Endodermal cell (in vitro differentiated cells): ENCODE measurements at places on chromosomes 11 and 22. TPM values are rescaled to one million over a fixed set of nuclear protein-coding genes. Genes with fewer than 3 reads are reported as not detected.

DNA sequence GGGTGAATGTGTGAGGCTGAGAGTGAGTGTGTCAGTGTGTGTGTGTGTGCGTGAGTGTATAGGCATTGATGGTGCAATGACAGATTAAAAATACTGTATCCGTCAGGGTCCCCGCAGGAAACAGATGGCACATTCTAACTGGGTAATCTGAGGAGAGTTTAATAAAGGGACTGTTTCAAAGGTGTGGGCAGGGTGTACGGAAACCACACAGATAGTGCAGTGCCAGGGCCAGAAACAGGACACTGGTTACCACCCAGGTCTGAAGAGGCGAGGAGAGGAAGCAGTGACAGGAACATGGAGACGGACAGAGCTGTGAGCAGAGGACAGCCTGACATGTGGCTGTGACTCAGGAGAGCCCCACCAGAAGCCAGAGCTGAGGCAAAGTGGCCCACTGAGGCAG is 16.5 kb downstream of the P2RX3 start:
- no peak overlapping the region for H3K4me3 ChIP-seq
- DNase-seq: no peak
- peaks cover 5% of the 10 kb centered on the region for H3K4me1 ChIP-seq

DNA sequence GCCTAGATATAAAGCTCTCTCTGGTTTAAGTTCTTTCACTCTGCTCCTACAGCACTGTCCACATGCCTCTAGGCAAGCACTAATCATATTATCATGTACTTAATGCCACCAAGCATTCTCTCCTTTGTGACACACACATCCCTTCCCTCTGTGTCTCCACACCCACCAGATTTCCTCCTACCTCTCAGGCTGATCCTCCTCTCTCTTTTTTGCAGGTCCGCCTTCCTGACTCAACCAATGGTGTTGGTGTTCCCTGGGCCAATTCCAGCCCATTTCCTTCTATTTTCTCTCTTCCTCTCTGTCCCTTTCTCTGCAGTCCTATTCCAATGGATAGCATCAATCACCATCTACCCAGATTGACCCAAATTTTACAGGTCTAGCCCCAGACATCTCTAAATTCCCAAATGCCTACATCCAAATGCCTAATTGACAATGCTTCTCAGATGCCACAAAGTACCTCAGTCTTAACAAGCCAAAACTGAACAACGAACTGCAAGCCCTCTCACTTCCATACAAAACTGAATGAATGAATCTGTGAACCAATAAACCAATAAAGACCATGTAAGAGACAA is 504 bp upstream of the ZNF215 start:
- H3K36me3 ChIP-seq: no peaks in the 10 kb centered on the region
- H3K27ac ChIP-seq: no peak overlapping the region
- H3K4me1 ChIP-seq: no peaks in the 10 kb centered on the region

DNA sequence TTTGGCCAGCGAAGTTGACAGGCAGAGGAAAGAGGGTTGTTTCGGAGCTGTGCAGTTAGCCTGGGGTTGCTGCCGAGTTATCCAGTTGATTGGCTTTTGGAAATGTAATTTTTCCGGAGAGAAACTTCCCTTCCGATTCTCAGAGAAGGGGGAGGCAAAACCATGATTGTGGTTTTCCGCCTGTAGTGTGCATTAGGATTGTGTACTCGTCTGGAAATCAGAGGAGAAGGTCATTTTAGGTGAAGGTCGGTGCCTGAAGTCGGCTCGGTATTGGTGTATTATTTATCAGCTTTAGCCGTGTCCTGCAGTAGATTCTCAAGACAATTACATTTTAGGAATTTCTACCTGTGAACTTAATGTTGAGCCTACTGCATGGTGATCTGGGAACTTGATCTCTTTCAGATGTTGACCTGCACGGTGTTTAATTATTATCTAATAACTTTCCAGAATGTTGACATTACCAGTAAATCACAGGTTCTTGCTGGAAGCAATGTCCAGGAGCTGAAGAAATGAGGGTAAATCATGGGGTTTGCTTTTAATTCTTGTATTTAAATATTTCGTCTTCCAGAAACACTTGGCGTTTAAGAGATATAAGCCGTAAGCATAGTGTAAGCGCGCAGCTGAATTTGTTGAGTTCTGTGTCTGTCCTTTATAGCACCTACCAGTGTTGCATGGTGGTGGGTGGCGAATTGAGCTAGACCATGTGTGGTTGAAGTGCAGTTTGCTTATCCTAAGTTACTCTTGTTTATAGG is 1.3 kb downstream of the ARHGEF12 start:
- no peak for DNase-seq
- H3K27me3 ChIP-seq: no peaks in the 10 kb centered on the region
- no peak overlapping the region for H3K27ac ChIP-seq
- peak overlapping the region; percentile 89 for H3K4me3 ChIP-seq

DNA sequence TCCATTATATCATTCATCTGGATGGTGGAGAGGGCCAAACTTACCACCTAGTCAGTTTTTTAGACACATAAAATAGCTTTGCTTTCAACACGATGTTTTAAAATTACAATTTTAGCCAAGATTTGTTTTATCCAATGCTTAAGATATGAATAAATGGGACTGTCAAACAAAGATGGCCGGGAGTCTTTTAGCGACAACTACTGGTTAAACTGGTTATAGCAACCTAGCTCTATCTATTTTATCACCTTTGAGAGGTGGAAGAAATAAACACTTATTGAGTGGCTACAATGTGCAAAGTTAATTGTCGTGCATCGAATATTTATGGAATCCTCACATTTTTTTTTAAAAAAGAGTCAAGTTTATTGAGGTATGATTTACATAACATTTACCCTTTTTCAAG is 279.8 kb downstream of the MIAT start:
- no peak overlapping the region for H3K4me3 ChIP-seq
- H3K27ac ChIP-seq: no peak overlapping the region
- no peaks in the 10 kb centered on the region for H3K36me3 ChIP-seq
- H3K27me3 ChIP-seq: no peaks in the 10 kb centered on the region
- no peak for DNase-seq

DNA sequence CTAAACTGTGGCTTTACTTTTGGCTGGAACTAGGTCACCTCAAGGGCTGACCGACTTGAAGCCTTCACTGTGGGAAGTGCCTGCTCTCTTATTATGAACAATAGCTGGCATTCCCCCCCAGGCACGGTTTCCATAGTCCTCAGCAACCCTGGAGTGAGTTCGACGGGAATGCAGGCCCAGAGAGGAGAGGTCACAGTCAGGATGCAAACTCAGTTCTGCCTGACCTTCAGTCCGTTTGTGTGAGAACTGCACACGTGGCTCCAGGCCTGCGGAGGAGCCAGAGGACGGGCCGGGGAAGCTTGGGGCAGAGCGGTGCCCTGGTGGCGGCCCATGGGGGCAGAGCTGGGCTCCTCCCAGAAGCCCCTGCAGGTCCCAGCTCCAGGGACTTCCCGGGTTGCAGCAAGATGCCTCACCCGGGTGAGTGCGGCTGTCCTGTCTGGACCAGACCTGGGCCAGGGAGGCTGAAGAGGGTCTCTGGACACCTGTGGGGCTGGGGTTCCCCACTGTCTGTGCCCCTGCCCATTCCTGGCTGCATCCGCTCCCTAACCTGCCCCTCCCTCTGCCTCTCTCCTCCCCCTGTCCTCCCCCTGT is 17.2 kb downstream of the SLC25A18 start:
- H3K27me3 ChIP-seq: no peaks in the 10 kb centered on the region
- peak overlapping the region; percentile 47 for H3K27ac ChIP-seq
- H3K4me1 ChIP-seq: peaks cover 19% of the 10 kb centered on the region
- H3K36me3 ChIP-seq: no peaks in the 10 kb centered on the region
- peak; percentile 84 for DNase-seq

The MN1 gene
- 4.4 to 5.1 TPM (median 4.5 TPM) in 3 replicates for total RNA-seq

DNA sequence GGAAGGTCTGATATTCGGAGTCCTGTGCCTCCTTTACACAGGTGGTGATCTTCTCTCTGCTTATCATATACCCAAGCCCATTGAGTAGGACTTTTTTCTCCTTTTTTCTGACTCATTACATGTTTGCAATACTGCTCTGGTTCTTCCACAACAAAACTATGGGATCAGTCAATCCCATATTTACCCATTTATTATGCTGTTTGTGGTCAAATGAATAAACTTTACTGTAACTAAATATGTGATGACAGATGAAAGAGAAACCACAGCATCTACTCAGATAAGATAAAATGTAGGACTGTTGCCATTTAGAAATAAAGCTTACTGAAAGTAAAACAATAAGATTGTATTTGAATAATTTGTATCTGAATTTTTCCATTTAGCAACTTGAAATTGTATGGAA is 958.7 kb upstream of the FAT3 start:
- no peaks in the 10 kb centered on the region for H3K4me1 ChIP-seq
- H3K27ac ChIP-seq: no peak overlapping the region
- no peak overlapping the region for H3K4me3 ChIP-seq
- H3K27me3 ChIP-seq: no peaks in the 10 kb centered on the region
- DNase-seq: no peak

GRCh38 chr11:61826930-61827570 is 1.1 kb upstream of the FADS2 start:
- peaks cover 8% of the 10 kb centered on the region for H3K4me1 ChIP-seq
- H3K27me3 ChIP-seq: no peaks in the 10 kb centered on the region
- DNase-seq: no peak
- H3K36me3 ChIP-seq: peaks cover 10% of the 10 kb centered on the region
- H3K4me3 ChIP-seq: peak overlapping the region; percentile 98
- peak overlapping the region; percentile 94 for H3K27ac ChIP-seq

DNA sequence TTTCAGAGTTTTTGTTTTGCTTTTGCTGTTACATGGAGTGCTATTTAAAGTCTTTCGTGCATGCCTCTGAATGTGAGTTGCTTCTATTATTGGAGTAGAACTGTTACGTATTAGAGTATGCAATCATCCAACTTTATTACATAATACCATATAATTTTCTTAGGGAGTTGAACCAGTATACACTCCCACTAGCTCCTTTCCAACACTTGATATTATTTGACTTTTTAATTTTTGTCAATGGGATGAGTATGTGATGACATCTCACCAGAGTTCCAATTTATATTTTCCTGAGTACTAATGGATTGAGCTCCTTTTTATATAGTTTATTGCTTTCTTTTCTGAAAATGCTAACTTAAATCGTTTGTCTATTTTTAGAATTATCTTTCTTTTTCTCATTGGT is 90.9 kb downstream of the GRAMD1B start:
- DNase-seq: no peak
- H3K36me3 ChIP-seq: peaks cover 5% of the 10 kb centered on the region
- peaks cover 3% of the 10 kb centered on the region for H3K4me1 ChIP-seq
- no peaks in the 10 kb centered on the region for H3K27me3 ChIP-seq

- no peak overlapping the region for H3K27ac ChIP-seq
- H3K4me3 ChIP-seq: no peak overlapping the region
- H3K36me3 ChIP-seq: no peaks in the 10 kb centered on the region
Measured at GRCh38 chr22:47144791-47145425, 382.5 kb downstream of the TBC1D22A start.

GRCh38 chr11:46272816-46273427 is 4.5 kb upstream of the CREB3L1 start:
- H3K4me3 ChIP-seq: no peak overlapping the region
- peaks cover 27% of the 10 kb centered on the region for H3K4me1 ChIP-seq
- no peak for DNase-seq
- H3K27ac ChIP-seq: no peak overlapping the region
- no peaks in the 10 kb centered on the region for H3K36me3 ChIP-seq
- no peaks in the 10 kb centered on the region for H3K27me3 ChIP-seq

The DERL3 gene
- 6.9 to 14.3 TPM (median 7.6 TPM) in 3 replicates for total RNA-seq

DNA sequence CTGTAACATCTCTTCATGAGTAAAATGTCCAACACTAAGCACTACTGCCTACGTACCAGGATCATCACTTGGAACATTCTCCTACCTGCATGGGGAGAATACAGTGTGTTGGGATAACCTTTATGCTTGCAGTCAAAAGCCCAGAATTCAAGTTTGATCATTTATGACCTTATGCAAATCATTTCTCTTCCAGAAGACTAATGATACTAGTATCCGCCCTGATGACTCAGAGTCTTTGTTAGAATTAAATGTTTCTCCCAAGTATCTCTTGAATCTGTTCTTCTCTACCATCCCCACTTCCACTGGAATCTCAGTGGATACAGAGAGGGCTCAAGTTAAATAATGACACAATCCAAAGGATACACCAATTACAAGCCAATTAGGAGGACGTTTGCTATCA is 12.4 kb downstream of the MAJIN start:
- no peaks in the 10 kb centered on the region for H3K4me1 ChIP-seq
- peaks cover 2% of the 10 kb centered on the region for H3K27me3 ChIP-seq
- no peak overlapping the region for H3K4me3 ChIP-seq

GRCh38 chr22:35541254-35541748 is 670 bp downstream of the RASD2 start:
- H3K36me3 ChIP-seq: no peaks in the 10 kb centered on the region
- H3K27ac ChIP-seq: no peak overlapping the region
- DNase-seq: peak; percentile 75
- peaks cover 70% of the 10 kb centered on the region for H3K27me3 ChIP-seq
- H3K4me1 ChIP-seq: no peaks in the 10 kb centered on the region

DNA sequence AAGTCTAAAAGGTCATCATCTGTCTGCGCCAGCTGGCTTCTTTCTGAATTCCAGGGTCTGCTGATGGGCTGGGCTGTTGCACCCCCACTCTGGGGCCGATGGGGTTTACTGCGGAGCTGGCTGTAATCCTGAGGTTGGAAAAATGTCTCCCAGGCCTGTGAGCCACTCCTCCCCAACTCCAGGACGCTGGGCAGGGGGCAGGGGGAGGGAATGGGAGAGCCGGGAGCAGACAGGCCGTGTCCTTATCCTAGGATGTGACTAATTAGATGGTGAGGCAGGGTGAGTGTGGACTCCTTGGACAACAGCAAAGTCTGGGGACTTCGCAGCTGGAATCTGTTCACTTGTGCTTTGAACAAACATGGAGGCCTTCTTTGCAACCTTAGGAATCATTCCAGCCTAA is 48.7 kb downstream of the LRRC32 start:
- no peak overlapping the region for H3K4me3 ChIP-seq
- peak; percentile 17 for DNase-seq
- H3K27me3 ChIP-seq: no peaks in the 10 kb centered on the region
- H3K4me1 ChIP-seq: peaks cover 12% of the 10 kb centered on the region
